HTR-8/SVneo (cell line): ENCODE measurements at places on chromosomes 12 and 14.

DNA sequence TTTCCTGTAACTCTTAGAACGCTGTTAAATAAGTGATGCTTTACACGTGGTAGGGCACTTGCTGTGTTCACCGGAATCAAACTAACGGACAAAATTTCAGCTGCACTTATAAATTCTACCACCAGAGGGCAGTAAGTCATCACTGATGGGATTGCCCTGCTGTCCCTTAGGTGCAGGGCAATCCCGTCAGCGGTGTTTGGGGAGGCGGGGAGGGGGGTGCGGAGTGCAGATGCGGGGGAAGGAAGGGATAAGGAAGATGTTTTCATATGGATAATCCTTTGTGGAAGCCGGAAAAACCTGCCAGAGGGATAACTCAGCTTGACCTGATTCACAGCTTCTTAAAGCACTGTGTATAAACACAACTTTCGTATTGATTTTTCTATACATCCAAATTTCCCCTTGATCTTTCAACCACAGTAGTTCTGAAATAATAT lies 21.7 kb upstream of the SLC10A1 start:
- DNase-seq: peak; percentile 97

DNA sequence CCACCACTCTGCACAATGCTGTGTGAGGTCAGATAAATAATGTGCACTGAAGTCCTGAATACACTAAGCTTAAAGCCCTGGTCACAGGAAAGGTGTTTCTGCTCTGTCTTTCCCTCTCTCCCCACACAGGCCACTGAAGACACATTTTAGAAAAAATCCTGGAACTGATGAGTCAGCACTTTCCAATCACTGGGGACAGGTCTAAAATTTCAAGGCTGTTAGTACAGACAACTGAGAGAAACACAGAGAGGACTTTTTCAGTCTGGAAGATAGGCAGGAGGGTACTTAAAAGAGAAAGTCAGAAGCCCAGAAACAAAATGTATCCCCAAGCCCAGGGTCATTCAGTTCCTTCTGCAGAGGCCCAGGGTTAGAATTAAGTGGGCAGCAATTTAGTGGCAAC lies 333.9 kb upstream of the CCDC196 start:
- no peak for DNase-seq

DNA sequence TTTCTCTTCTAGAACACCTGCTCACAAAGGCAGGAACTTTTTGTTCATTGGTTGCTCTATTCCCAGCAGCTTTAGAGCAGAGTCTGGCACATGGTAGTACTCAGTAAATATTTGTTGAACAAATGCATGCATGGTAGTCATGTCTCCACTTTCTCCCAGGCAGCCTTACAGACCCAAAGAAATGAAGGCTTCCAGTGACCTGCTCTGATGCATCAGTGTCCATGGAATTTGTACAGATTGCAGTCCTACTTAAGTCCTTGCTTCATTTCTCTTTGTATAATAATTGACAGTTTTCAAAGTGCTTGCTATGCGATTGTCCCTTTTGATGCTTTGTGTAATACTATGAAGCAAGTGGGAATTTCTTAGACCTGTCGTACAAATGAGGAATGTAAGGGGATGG lies 119.6 kb downstream of the DERA start:
- no peak for DNase-seq

- no peak for DNase-seq
Measured at GRCh38 chr14:89245802-89246201, 171.2 kb downstream of the FOXN3 start.

DNA sequence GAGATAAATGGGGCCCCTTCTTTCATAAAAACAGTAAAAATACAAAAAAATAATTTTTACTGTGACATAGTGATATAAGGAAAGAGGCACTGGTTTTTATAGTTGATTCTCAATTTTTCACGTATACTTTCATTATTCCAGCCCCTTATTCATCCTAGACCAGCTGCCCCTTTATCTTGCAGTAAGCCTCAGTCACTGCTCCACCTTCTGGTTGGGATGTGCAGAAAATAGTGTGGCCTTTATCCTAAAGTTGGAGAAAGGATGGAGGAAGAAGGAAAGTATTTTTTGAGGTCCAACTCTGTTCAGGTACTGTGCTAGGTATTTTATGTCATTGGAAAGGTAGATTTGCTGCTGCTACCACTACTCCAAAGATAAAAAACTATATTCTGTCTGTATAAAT lies 172.7 kb downstream of the ANO6 start:
- peak; percentile 45 for DNase-seq

DNA sequence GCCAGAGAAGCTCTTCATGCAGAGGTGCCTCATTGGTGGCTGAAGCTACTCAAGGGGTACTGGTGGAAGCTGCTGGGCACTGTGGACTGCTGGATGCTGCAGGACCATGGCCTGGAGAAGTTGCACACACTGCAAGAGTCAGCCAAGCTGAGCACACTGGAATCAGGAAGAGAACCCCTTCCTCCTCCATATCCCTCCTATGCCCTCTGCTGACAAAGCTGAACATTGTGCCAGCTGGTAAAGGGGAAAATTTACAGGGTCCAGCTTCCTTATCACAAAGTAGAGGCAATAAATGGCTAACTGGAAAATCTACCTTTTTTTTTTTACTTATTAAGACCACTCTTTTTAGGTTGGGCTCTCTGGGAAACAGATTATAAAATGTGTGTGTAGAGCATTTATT lies 6.5 kb downstream of the CCDC175 start:
- DNase-seq: no peak

- DNase-seq: no peak
Measured at GRCh38 chr12:84036912-84037311, 875.7 kb downstream of the SLC6A15 start.

GRCh38 chr12:48237162-48237561 lies 34.1 kb upstream of the OR10AD1 start:
- DNase-seq: no peak

DNA sequence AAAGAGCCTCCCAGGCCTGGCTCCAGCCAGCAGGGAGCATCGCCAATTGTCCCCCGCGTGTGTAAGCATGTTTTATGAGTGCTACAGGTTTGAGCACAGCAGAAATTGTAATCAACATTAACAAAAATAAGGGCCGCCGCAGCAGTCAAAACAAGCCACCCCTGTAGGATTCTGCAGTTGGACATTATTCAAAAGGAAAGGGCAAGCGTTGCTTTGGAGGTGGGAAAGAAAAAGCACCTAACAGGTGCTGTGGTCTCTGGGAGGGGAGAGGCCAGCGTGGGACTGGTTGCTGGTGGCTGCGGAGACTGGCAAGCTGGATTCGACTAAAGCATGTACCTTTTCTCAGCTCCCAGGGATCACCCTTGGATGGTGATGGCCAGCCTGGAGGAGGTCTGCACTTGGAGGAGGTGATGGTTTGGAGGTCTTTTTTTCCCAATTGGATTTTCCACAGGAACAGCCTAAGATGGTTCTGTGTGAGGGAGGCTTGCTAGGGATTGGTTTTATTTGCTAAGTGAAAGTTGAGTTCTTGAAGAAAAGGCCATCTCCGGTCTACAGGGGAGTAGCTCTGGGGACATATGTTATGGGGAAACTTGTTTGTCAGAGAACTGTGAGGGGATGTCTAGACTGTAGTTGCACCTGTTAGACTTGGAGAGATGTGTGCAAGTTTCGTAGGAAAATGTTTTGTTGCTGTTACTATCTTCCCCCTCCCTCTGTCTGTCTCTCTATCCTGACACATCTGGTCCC lies 2.0 kb downstream of the DYRK2 start:
- DNase-seq: no peak

DNA sequence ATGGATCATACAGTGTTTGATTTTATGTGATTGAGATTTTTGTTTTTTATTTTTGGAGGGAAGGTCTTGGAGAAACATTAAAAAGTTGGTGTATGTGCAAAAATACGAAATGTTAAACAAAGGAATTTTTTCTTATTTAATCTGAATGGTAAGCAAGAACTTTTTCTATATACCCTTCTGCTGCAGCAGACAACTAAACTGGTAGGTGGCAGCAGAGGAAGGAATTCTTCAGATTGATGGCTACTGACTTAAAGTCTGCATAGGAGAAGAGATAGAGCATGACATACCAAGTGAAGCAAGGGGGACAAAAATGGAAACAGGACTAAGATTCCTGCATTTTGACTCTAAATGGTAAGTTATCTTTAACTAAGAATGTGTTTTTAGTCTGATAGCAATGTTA lies 42.0 kb upstream of the A2ML1 start:
- DNase-seq: peak; percentile 14

DNA sequence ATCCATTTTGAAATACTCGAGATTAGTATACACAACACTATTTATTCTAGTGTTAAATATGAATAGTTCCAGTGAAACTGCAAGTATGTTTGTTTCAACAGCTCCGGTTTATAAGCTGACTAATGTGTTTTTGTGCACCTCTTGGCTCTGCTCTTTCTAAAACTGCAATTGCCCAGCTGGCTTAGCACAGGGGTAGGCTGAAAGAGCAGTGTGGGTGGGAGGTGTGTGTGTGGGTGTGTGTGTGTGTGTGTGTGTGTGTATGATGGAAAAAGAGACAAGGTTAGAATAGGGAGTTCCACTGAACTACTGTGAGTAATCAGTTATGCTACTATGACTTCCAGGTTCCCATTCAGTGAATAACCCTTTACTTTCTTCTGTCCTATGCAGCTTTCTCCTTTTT lies 37.8 kb upstream of the DDHD1 start:
- DNase-seq: no peak

GRCh38 chr12:32031109-32031508 lies 71.9 kb downstream of the RESF1 start:
- DNase-seq: no peak

DNA sequence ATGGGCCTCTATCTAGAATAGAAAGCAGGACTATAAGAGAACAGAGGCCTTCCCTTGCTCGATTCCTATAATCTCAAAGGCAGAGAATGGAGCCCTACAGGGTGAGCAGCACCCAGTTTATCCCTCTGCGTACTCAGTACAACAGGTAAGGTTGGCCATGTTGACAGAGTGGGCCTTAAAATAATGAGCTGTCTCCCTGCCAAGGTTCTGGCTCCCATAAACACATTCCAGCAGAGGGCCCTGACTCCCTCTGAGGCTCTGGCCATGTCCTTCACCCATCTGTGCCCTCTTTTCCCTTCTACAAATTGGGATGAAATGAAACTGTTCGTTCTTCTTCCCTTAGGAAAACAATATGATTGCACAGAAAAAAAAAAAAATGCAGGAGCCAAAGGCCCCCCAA lies 16.9 kb upstream of the PNMA1 start:
- no peak for DNase-seq
